ENCODE measurements at places on chromosomes 16 and 17.

- DNase-seq = peak; percentile 19
Measured at GRCh38 chr17:76121932-76122430, 18.4 kb upstream of the EXOC7 start.

DNA sequence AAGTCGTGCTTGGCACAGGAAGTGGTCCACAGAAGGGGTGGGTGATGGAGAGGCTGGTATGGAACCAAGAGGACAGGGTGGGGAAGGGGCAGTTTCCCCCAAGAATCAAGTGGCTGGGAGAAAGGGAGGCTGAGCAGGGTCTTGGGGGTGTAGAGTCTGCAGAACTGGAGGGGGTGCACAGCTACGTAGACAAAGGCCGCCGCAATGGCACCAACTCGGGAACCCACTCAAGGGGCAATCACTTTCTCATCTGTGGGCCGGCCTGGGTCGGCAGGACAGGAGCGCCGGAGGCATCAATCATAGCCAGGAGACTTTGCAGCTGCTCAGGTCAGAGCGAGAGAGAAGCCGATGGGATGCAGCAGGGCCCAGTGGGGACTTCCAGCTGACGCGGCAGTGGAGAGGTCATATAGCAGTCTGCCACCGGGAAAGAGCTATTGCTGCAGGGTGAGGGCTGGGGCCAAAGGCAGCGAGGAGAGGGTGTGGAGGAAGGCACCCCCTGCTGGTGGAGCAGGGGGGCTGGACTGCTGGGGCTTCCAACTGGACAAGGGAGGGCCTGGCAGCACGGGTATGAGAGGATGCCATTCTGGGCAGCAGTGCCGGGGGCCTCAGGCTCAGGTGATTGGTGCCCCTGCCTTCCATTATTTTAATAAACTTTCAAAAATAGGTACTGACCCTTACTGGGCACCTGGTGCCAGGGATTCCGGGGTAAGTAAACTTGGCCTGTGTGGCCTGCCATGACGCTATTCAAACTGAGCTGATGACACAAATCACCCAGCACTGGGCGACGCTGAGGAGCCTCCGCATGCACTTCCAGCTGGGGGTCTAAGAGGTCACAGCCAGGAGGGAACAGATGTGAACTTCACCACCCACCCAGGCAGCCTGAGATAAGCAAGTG lies 52.5 kb upstream of the MTSS2 start:
- no peak for DNase-seq

DNA sequence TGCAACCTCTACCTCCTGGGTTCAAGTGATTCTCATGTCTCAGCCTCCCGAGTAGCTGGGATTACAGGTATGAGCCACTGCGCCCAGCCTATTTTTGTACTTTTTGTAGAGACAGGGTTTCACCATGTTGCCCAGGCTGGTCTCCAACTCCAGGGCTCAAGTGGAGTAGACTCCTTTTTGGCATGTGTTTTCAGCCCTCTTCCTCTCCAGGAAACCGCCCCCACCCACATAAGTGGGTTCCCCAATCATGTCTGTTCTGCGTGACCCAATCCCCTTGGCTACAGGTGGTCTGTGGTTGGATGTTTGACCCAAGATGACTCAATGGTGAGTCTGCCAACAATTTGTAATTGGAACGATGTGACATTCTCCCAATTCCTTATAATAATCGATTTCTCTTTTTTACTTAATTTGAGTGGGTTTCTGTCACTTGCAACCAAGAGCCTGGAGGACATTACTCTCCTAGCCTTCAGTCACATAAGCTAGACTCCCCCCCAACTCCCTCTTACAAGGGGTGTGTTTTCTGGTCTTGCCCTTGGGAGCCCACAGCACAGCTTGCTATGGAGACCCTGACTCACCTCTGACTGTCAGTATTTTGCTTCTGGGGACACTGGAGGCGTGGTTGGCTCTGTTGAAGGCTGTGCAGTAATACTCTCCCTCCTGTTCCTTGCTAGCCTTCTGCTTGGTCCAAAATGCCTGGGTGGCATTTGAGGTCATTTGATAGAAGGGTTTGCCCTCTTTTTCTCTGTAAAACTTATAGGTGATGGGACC lies 34.9 kb downstream of the PECAM1 start:
- DNase-seq = no peak

DNA sequence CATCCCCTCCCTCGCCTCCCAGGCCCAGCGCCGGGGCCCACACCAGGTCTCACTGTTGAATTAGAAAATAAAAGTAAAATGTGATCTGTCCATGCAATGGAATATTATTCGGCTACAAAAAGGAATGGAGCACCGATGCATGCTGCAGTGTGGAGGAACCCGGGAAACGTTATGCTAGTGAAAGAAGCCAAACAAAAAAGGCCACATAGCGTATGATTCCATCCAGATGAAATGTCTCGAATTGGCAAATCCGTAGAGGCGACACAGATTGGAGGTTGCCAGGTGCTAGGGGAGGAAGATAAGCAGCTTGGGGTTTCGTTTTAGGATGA lies 972 bp upstream of the ADCY9 start:
- DNase-seq = no peak

DNA sequence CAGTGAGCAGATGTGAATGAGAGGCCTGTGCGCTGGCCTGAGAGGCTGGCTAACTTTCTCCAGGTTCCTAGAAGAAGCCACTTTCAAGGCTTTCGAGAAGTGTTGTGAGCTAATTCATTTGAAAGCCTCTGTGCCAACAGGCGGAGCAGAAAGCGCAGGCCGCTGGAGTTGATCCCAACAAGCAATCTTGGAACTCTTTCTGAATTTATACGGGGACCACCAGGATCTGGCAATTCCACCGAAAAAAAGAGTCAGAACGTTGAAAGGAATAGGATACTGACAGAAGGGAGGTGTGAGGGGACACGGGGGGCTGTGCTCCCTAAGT lies 71.3 kb upstream of the METRNL start:
- no peak for DNase-seq

GRCh38 chr16:70747703-70748631 lies 53.0 kb downstream of the VAC14 start:
- DNase-seq = no peak

DNA sequence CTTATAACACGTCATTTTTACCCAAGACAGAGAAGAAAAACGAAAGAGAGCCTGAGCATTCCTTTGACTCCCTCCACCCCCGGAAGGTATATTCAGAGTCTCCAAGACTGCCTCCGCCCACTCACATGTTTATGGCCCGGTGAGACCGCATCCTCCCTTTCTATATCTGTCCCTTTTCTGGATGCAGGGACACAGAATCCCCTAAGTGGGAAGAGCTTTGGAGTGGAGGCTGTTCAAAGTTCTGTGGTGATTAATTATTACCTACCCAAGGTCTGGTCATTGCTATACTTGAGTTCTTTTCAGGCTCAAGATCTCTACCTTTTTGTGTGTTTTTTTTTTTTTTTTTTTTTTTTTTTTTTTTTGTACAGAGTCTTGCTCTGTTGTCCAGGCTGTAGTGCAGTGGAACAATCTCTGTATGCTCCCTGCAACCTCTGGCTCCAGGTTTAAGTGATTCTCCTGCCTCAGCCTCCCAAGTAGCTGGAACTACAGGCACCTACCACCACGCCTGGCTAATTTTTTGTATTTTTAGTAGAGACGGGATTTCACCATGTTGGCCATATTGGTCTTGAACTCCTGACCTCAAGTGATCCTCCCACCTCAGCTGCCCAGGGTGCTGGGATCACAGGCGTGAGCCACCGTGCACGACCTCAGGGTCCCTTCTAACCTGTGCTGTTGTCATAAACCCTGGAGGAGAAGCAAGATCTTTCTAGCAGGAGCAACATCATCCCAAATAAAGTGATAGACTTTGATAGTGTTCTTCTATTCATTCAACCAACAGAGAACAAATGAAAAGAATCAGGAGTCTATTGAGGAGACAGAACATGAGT lies 407.1 kb downstream of the WWOX start:
- no peak for DNase-seq

All from colonic mucosa (tissue), 4 donors.